Stimulated activated naive CD4-positive, alpha-beta T cell treated with Interleukin-2 at 50 U/mL for 16 hours (primary cell): ENCODE measurements at places on chromosomes 3 and 15.

GRCh38 chr3:4743371-4743770, 235.9 kb upstream of the BHLHE40 start:
- no peak for DNase-seq

DNA sequence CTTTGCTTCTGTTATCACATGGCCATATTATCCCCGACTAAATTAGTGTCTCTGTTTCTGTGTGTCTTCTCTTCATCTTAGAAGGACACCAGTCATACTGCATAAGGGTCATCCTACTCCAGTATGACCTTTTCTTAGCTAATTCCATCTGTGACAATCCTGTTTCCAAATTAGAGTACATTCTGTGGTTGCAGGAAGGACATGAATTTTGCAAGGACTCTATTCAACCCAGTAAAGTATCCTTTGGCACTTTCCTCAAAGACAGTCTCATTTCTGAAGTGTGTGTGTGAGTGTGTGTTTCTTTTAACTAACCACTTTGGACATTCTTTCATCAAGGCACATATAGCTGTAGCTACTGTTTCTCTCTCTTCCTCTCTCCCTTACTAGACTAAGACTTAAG, 15.2 kb upstream of the MME start:
- no peak for DNase-seq

DNA sequence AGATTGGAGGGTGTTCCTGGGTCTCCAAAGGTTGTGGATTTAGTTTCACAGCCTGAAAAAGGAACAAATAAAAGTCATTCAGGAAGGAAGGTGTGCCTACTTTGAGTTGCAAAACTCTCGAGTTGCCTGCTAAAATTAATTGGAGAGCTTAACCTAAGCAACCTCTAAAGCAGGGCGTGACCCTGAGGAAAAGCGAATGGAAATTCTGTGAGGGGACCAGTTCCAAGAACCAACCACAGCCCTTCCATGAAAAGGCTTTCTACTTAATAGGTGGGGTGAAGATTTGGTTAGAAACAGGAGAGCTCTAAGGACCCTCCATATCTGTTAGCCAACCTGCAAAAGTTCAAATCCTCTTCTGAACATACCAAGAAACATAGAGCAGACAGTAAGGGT, 1.5 kb downstream of the CD80 start:
- no peak for DNase-seq

- no peak for DNase-seq
These were observed 9.2 kb downstream of the ACAA1 start for GRCh38 chr3:38127611-38128302.

GRCh38 chr3:134186391-134186790, 64.3 kb downstream of the RYK start:
- no peak for DNase-seq

DNA sequence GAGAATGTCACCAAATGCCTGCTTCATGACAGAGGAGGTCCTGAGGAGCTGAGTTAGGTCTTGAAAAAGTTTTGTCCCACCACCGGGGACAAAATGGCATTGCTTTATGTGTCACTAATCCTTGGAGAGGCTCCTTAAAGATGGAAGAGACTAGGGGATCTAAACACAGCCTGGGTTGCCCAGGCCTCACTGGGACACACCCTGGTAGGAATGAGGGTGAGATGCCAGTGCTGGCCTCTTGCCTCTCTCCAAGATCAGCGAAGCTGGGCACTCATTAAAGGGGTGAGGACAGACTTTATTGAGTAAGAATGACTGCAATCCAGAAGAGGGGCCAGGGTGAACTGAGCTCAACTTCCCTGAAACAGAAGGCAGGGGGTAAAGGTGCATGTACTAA, 58.5 kb upstream of the KLF13 start:
- no peak for DNase-seq

DNA sequence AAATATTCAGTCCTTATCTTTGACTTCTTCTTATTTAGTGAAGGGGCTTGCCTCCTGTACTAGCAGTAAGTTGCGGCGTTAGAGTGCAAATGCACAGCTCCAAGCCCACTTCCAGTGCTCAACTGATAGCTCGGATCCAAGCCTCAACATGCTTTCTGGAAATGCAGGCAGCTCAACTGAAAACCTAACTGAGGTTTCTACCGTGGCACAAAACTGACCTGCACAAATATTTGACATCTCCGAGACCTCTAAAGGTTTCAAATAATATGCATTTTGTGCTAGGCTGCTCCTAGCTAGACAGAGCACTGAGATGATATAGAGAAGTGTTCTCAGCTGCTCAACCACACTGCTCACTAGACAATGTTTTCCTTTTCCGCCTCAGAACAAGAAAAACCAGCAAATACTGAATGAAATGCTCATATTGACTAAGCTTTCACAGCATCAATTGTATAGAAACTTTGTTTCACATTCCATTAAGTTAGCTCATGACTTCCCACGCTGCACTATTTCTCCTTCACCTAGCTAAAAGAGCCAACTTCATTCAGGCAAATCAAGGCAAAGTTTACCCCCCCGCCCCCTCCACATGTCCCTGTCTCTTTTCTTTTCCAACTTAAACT, 822 bp downstream of the ZNF385D start:
- DNase-seq, result no peak

GRCh38 chr3:102225407-102226132, 209.2 kb upstream of the ZPLD1 start:
- DNase-seq, result no peak

DNA sequence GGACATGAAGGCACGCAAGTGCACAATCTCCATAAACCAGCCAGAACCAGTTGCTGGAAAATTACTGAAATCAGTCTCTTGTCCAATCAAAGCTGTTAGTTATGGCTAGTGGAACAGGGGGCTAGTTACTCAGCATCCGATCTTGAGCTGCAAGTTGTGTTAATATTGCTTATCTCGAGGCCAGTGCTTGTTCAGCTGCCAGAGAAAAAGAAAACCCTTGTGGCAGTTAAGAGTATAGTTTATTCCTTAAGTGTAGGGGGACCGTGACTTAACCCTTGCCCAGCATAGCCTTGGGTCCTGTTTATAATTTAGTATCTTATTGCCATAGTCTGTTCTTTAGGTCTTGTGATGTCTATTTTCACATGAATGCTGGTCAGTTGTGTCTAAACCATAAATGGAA, 268.5 kb downstream of the CD47 start:
- DNase-seq, result no peak

DNA sequence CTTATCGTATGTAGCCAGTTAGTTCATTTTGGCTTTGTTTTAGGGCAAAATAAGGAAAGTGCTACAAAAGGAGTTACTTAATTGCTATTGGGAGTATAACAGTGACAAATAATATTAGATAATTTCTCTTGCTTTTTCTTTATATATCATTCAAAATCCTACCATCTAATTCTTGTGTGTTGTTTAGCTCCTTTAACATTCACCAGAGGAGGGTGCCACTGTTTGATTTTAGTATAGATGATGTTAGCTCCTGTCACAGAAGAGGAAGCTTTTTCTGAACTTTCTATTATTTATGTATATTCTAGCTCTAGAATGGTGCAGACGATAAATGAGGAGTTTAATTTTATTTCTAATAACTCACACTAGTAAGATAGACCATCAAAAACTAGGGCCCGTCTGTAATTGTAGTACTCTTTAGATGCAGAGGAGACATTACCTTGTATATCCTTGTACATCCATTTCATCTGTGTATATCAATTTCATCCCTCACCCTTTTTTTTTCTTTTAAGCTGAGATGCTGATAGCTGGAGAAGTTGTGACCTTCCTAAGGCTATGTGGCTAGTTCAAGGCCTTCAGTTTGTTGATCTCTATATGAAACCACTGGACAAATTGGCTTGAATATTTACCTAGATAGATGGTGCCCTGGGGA, 3.0 kb downstream of the PPM1L start:
- DNase-seq, result no peak

DNA sequence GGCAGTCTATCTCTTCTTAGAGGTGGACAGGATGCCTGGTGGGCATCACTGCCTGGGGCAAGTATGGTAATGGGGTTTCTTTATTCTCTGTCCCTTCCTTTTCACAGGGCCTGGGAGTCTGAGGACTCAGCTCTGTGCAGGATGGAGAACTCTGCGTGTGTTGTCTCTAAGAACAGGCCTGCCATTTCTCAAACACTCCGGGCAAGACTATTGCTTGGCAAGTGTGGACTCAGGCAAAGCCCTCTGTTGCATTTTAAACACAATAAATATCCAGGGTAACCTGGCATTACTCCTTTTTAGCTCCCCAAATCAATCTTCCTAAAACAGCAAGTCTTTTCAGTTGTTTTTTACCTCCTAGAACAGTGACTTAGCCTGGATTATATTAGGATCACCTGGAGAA, 185.1 kb upstream of the ROPN1 start:
- no peak for DNase-seq

DNA sequence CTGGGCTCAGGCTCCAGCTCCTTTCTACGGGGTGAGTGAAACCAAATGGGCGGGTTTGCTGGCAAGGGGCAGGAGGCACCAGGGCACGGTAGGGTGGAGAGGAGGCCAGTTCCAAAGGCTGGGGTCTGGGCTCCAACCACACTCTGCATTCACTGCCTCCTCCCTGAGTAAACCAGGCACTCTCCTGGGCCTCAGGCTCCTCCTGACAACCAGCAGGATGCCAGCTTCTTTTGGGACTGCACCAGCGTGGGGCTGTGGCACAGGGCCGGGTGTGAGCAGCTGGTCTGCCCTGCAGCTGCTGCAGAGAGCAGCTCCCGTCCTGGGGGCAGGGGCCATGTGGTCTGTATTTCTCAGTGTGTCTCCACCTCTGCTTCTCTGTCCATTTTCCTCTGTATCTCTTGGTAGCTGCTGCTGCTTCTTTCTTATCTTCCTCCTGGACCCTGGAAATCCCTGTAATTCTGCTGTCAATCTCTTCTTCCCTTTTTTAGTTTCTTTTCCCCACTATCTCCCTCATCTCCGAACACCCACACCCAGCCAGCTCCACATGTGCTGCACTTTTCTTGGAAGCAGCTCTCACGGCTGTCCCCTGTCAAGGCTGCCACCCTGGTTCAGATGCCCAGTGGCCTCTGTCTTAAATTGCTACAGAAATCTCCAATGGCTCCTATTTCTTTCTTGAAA, 54.9 kb upstream of the TBC1D21 start:
- no peak for DNase-seq

GRCh38 chr3:149114458-149114857, 15.0 kb upstream of the HPS3 start:
- DNase-seq, result no peak

DNA sequence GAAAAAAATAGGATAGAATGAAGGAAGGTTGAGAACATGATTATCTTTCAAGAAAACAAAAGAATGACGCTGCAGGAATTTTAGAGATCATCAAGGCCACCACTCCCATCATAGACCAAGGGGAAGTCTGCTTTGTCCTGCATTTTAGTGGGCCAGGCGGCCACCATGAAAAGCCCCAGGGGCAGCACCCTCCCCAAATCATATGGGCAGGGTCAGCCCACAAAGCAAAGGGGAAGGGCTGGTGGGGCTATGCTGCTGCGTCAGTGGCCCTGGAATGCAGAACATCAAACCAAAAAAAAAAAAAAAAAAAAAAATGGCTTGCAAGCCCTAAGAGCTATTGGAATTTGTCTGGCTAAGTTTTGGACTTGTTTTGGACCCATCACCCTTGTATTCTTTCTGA, 620.8 kb downstream of the ROBO2 start:
- DNase-seq, result no peak

GRCh38 chr3:193080821-193081365, 160.1 kb upstream of the PLAAT1 start:
- no peak for DNase-seq

- DNase-seq, result no peak
These were observed 12.7 kb downstream of the SOX2 start for GRCh38 chr3:181724192-181724965.

- no peak for DNase-seq
These were observed 6.3 kb upstream of the RTP2 start for GRCh38 chr3:187708696-187709095.

DNA sequence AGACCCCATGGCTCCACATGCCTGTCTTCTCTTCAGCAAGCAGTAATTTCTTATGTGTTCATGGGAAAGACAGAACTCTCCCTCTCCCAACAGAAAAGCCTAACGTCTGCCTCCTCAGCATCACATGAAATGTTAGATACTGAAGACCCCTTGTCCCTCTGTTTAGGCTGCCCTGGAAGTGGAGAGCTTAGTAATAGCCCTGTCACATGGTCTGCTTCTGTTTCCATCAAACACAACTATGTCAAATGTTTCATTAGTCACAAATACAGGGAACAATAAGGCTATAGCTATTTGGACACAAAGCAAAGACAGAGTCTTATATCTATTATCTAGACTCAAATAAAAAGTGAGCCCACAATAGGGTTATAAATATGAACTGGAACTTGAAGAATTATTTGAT, 190.3 kb upstream of the TRIM42 start:
- no peak for DNase-seq

GRCh38 chr15:29071232-29071881, 185.6 kb downstream of the APBA2 start:
- DNase-seq, result no peak

DNA sequence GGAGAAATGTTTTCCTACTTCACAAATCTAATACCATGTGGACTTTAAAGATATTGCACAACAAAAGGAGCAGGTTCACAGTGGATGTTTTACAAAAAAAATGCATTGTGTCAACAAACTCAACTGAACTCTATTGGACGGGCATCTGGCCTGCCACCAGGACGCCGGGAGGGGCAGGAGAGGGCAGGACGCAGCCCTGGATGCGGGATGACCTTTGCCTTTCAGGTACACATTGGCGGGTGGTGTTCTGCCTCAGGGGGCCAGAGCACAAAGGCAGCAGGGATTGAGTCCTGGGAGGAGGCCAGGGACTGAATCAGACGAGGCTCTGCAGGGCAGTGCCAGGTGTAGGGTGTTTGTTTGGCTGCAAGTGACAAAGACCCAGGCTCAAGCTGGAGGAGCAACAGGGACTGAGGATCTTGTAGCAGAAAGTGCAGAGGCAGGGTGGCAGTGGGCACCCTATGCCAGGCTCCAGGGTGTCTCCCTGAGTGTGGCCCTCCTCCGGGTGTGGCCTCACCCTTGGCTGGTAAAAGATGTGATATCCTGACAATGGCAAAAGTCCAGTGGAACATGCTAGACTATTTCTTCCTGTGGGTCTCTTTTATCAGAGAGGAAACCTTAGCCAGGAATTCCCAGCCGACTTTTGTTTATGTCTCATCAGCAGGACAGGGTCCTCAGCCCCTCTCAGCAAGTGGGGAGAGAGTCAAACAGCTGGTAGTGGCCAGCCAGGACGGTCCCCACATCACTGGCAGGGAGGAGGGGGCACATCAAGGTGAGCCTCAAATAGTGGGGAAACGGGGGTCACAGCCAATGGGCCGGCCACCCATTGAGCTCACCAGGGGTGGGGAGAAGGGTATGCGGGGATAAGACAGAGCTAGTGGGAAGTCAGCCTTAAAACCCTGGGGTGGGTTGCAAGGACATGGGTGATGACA, 29.7 kb upstream of the KLF13 start:
- no peak for DNase-seq

- DNase-seq, result no peak
These were observed 69.6 kb downstream of the C3orf20 start for GRCh38 chr3:14744556-14744955.

- DNase-seq, result no peak
These were observed 188.6 kb downstream of the SHQ1 start for GRCh38 chr3:72659596-72659995.

DNA sequence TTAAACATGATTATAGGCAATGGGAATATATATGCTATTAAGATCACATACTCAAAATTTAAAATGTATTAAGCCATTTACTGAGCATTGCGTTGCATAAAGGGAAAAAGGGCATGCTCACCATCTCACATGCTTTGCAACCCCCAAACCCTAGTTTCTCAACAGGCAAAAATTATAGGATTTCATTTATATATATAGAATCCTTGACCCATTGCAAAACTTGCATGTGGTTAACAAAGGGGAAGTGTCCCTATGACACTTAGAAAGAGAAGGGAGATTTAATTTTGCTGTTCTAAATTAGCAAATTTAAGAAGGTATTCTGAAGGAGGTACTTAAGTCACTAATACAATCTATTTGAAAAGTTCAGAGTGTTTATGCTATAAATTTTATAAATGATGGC, 837.8 kb downstream of the DIPK2A start:
- no peak for DNase-seq
